ENCODE measurements at places on chromosomes 16 and 17.

- DNase-seq = no peak
Observed at GRCh38 chr17:74245871-74246270, 28.2 kb upstream of the DNAI2 start.

DNA sequence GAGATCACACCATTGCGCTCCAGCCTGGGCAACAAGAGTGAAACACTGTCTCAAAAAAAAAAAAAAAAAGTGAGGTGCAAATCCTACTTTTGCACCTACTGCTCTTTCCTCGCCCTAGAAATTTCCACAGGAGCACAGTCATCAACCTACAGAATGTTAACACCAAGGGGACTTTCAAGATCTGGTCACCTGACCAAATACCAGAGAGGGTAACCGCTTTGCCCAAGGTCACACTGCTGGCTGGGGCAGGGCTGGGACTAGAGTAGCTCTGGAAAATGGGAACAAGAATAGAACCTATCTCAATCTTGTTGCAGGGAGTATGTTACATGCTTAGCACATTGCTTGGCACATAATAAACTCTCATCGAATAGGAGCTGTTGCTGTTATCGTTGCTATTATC lies 6.3 kb upstream of the MLLT6 start:
- no peak for DNase-seq

DNA sequence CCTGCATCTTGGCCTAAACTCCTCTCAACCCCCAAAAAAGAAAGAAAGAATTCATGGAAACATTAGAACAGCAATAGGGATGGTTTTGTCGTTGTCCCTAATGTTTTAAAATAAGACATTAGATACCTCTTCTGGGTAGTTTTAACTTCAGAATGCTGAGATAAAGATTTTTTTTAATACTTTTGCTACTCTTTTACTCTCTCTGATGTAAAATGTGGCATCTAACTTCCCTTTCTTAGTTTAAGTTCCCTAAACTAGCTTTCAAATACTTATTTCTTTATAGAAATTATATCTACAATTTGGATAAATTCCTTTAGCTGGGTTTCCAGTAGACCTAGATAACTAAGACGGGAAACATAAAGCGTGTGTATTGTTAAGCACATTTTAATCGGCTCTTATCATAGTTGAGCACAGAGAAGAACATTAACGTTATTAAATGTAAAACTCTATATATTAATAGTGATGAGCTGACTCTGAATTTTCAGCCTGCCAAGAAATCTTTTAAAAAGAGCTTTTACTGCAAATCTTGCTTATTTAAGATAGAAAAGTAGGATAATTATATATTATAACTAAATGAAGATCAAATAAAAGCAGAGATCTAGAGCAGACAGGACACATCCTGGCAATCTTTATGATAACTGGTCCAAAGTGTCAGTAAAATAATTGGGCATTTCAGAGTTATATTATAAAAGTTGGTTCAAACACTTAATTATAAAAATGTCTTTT lies 183.2 kb downstream of the CYB561 start:
- no peak for DNase-seq

GRCh38 chr17:18315562-18315922 lies 449 bp downstream of the SMCR8 start:
- no peak for DNase-seq

DNA sequence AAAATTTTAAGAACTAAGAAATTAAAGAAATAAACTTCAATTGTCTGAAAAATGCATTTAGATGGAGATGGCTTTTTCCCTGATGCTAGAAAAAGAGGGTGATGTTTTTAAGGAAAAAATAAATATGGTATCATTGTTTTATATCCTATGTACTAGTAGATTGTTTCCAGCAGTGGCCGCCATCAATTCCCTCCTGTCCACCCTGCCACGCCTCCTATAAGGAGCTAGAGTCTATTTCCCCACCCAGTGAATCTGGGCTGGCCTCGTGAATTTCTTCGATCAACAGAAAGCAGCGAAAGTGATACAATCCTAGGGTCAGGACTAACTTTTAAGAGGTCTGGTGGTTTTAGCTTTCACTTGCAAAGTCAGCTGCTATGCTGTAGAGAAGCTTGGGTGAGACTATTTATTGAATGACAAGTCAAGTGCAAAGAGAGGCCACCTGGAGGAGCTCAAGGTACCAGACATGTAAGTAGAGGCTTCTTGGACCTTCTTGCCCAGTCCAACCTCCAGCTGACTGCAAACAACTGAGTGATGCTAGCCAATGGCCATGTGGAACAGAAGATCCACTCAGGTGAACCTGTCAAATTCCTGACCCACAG lies 80.9 kb upstream of the MTMR4 start:
- no peak for DNase-seq

GRCh38 chr16:63787014-63787413 lies 1334.8 kb downstream of the CDH11 start:
- DNase-seq = no peak
